ENCODE measurements at places on chromosomes 3 and 15.
A peak's percentile ranks its signal among the peaks of the same experiment; 100 is the strongest.

- DNase-seq: no peak
These were observed 385.8 kb upstream of the CNTN6 start for GRCh38 chr3:707041-707440.

DNA sequence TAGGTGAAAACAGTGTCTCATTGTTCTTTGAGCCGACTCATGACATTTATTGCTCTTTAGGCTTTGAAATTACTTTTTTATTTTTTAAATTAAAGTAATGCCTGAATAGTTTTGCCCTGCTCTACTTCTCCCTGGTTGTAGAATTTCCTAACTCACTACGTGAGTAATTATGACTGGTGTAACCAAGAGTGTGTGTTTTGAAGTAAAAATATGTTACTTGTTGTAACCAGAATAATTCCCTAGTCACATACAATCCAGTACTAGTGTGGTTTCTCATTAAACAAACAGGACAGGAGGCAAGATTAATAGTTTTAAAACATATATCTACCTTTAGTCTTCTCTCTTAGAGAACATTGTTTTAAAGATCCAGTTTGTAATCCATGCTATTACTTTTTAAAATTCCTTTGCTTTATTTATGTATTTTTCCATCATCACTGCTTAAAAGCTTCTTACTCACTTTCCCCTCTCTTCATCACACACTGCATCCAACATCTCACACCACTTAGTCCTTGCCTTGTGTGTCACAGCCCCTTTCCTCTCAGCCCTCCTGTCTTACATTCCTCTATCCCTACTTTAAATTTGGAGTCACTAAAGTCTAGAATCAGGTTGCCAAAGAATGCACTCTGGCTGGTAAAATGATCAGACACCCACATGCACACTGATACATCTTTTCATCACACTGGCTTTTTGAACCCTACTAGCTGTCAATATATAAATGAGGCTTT is 219.7 kb downstream of the WNT5A start:
- DNase-seq: no peak

- no peak for DNase-seq
These were observed 272.4 kb downstream of the TIGIT start for GRCh38 chr3:114566162-114566755.

GRCh38 chr3:4302747-4303146 is 422 bp upstream of the SETMAR start:
- DNase-seq: no peak

GRCh38 chr3:11457135-11457534 is 184.9 kb downstream of the ATG7 start:
- DNase-seq: no peak

GRCh38 chr15:74580538-74581350 is 34.9 kb upstream of the CLK3 start:
- no peak for DNase-seq

- DNase-seq: no peak
These were observed 338.1 kb upstream of the TGFBR2 start for GRCh38 chr3:30268288-30268687.

GRCh38 chr15:32029409-32029861 is 880 bp upstream of the CHRNA7 start:
- no peak for DNase-seq

- no peak for DNase-seq
These were observed 9.4 kb downstream of the TMOD2 start for GRCh38 chr15:51760805-51761204.

GRCh38 chr3:86547692-86548091 is 443.3 kb downstream of the VGLL3 start:
- DNase-seq: peak; percentile 86

DNA sequence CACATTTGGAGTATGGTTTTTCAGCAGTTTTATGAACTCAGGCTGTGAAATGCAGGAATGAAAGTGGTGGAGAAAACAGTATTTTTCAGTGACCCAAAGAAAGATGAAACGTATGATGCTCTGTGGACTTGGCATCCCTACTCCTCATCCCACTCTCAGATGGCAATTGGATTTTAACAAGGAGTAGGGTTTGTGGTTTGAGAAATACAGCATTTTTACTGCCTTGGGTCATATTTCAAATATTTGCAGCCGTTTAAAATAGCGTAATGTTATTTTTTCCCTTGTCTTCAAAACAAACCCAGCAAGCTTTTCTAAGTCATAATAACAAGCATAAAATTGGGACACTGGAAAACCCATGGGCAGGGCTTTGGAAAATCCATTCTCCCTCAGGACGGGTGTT is 117.2 kb upstream of the LRIG1 start:
- DNase-seq: no peak

DNA sequence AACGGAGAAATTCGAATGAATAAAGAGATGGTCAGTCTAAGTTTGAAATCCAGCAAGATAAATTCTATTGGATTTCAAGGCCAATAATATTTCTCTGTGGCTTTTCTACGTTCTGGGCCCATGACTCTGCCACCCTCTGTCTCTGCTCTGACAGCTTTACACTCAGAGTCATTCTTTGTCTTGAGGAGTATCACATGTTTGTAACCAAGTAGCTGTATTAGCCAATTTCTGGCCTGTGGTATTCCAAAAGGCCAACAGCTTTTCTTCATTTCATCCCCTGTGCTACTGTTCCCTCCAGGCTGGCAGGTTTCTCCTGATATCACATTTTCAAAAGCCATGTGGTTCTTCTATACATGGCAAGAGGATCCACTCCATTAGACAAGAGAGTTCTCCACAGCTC is 324.1 kb upstream of the CNTN4 start:
- DNase-seq: no peak

GRCh38 chr15:40870716-40871115 is 3.3 kb downstream of the RHOV start:
- no peak for DNase-seq

GRCh38 chr3:127102587-127102986 is 90.3 kb upstream of the PRR23E start:
- no peak for DNase-seq

GRCh38 chr15:80736560-80736959 is 41.5 kb downstream of the ABHD17C start:
- DNase-seq: no peak

GRCh38 chr15:27082526-27082925 is 111.5 kb downstream of the GABRG3 start:
- no peak for DNase-seq

GRCh38 chr3:176798680-176799079 is 398.6 kb downstream of the TBL1XR1 start:
- no peak for DNase-seq

- DNase-seq: no peak
These were observed 100.1 kb upstream of the TSC22D2 start for GRCh38 chr3:150308037-150308319.

- no peak for DNase-seq
These were observed 442.6 kb upstream of the PROK2 start for GRCh38 chr3:72227486-72228070.

GRCh38 chr15:75696854-75697259 is 15.8 kb downstream of the CSPG4 start:
- DNase-seq: no peak

DNA sequence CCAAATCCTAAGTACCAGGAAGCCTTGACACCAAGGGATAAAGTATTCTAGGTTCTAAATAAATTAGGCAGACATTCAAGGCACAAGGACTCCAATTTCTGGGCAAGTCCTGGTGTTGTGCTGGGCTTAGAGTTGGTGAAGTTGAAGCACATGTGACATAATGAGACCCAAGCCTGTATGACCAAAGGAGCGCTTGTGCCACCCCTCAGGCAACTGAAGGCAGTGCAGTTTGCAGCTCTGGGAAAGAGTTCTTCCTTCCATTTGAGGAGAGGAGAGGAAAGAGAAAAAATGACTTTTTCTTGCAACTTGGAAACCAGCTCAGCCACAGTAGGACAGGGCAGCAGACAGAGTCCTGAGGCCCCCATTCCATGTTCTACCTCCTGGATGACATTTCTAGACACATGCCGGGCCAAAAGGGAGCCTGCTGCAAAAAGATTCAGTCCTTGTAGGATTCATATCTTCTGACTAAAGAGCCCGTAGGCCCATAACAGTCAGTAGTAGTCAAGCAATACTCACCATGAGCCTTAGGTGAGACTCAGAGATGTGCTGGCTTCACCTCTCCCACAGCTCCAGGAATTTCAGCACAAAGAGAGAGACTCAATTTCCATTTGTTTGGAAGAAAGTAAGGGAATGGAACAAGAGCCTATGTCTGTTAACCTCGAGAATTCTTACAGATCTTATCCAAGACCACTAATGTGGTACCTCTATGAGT is 588.8 kb upstream of the BCHE start:
- DNase-seq: peak; percentile 3

GRCh38 chr3:72004749-72005292 is 219.9 kb upstream of the PROK2 start:
- DNase-seq: no peak

DNA sequence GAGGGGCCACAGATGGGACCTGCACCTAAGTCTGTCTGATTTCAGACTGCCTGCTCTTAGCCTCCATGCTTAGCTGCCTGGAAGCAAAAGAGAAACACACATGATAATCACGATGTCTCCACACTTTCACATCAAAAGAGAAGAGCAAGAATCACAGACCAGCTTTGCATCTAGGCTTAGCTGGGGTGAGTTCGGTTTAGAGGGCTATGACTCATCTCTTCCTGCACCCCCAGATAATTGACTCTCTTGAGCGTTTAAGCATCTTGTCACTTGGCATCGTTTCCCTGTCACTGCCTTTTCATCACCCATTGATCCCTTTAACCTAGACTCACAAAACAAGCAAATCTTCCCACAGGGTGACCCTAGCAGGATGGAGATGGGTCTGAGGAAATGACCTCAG is 124.0 kb downstream of the NTRK3 start:
- DNase-seq: no peak

All from iPS DF 19.7 (cell line).